ENCODE measurements at places on chromosomes 6 and 20. TPM values are rescaled to one million over a fixed set of nuclear protein-coding genes. Genes with fewer than 3 reads are reported as not detected.

ELOVL2 gene
- total RNA-seq: 5.9 TPM

VSTM2L gene
- total RNA-seq: 16.6 TPM

FAXC gene
- total RNA-seq: 5.9 TPM

SLC17A1 gene
- 0.16 TPM for total RNA-seq

VSX1 gene
- total RNA-seq: 0.79 TPM

SIGLEC1 gene
- total RNA-seq: 0.01 TPM

CDKN1A gene
- 247 TPM for total RNA-seq

HSPA12B gene
- total RNA-seq: 0.25 TPM

GABRR1 gene
- total RNA-seq: not detected

UBE2C gene
- total RNA-seq: 240 TPM

Data from A549 treated with Mapracorat at 1 μM for 4 hours (cell line).